ENCODE measurements at places on chromosomes 2 and 18.

- DNase-seq = no peak
Measured at GRCh38 chr2:145022666-145023333, 502.9 kb upstream of the ZEB2 start.

DNA sequence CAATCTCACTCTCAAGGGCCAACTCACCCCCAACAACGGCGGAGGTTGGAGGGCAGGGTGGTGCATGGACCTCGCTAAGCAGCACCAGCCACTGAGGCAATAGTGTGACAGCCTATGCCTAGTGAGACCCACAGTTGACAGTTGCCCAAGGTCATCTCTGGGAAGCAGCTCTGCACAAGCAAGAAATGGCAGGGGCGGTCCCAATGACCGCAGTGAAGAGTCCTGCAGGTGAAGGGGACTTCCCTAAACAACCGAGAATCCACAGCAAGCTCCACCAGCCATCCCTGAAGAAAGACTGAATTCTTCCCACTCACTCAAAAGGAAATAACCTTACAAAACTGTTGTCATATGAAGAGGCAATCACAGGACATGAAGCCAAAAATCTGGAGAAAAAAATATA is 313.4 kb upstream of the ID2 start:
- no peak for DNase-seq

DNA sequence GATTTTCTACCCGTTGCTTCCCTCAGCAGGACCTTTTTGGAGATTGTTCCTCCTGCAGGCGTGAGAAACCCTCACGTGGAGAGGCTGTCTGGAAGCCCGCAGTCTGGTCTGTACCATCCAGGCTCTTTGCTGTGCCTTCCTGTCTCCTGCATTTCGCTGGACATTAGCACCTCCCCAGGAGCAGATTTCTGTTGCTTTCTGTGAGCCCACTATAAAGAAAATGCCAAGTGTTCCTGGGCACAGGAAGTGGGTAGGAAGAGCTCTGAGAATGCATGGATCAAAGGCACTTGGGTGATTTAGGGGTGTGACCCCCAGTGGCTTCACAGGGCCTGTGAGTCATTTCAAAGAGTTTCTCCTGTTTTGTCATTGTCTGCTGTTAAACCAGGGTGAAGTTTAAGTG is 27.3 kb downstream of the SPTBN1 start:
- no peak for DNase-seq

- no peak for DNase-seq
Measured at GRCh38 chr2:23649819-23650218, 264.8 kb downstream of the KLHL29 start.

- DNase-seq = no peak
Measured at GRCh38 chr18:62479574-62479973, 43.3 kb upstream of the ZCCHC2 start.

DNA sequence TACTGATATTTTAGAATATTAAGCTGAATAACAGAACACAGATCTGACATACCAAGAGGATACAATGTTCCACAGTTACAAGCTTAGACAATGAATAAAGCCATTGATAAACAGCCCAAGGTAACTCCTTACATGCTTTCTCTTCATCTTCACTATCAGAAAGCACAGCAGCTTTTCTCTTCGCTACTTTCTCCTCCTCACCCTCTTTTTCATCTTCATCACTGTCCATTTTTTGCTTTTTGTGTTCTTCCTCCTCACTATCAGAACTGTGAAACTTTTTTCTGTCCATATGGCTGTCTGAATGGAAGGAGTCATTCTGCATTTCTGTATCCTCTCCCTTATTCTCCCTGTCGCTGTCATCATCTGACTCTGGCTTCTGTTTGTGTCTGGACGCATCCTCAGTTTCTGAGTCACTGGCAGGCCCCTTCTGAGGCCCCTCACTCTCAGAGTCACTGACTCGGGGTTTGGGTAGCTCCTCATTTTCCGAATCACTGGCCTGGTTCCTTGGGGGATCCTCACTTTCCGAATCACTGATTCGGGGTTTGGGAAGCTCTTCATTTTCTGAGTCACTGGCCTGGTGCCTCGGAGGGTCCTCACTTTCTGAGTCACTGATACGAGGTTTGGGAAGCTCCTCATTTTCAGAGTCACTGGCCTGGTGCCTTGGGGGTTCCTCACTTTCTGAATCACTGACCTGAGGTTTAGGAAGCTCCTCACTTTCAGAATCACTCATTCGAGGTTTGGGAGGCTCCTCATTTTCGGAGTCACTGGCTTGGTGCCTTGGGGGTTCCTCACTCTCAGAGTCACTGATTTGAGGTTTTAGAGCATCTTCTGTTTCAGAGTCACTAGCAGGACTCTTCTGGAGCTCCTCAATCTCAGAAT is 21.5 kb downstream of the IWS1 start:
- DNase-seq = no peak

DNA sequence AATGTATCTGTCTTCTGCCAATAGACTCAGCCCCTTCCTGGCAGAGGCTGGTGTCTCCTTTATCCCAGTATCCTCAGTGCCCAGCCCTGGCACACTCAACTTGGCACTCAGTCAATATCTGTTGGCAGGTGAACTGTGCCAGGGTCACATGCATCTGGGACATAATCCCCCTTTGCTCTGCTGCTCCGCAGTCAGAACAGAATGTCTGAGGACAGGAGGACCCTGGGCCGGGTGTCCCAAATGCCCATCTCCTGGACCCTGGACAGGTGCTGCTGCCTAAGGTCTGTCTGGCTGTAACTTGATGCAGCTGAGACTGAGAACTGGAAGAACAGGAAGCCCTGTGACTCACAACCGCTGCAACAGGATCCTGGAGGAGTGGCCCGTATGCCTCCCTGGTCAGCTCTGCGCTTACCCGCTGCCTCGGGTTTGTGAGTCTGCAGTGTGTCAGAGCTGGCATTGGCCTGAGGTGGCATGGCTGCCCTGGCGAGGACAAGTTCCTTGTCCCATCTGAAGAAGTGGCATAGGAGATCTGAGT is 11.4 kb downstream of the HK2 start:
- DNase-seq = peak; percentile 84

DNA sequence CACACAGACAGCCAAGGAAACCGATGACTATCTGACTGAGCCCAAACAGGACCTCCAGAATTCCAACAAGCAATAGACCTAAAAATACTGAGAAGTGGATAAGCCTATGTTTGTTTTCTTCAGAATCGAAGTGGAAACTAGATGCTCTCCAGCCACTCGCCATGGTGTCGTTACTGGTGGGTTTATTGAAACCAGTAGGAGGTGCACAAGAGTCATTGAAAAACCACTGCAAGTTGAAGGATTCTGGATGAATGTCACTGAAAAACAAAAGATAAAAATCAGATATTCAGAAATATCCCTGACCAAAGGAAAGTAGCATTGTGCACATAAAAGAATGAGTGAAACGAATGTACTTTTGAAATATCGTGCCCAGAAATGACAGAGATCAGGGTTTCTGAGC is 15.3 kb downstream of the TM4SF20 start:
- no peak for DNase-seq

GRCh38 chr2:141015341-141016047 is 1115.3 kb downstream of the LRP1B start:
- DNase-seq = peak; percentile 45

GRCh38 chr2:96250188-96250587 is 15.6 kb downstream of the TMEM127 start:
- DNase-seq = no peak

DNA sequence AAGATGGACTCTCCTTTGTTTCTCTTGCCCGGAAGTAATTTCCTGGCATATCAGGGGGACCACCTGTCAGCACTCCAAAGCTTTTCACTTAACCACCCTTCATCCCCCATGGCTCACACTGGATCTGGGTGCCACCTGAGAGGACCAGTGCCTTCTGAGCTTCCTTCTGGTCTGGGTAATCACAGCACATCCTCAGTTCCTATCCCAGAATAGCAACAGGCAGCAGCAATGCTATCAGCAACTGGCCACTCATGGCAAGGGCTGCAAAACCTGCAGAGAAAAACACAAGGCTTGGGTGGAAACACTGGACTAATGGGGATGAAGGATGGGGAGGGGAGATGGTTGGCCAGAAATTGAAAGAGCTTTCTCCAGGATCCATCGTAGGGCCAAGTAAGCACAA is 59.9 kb upstream of the STPG4 start:
- no peak for DNase-seq

- DNase-seq = no peak
Measured at GRCh38 chr2:64262816-64263215, 118.6 kb upstream of the PELI1 start.

DNA sequence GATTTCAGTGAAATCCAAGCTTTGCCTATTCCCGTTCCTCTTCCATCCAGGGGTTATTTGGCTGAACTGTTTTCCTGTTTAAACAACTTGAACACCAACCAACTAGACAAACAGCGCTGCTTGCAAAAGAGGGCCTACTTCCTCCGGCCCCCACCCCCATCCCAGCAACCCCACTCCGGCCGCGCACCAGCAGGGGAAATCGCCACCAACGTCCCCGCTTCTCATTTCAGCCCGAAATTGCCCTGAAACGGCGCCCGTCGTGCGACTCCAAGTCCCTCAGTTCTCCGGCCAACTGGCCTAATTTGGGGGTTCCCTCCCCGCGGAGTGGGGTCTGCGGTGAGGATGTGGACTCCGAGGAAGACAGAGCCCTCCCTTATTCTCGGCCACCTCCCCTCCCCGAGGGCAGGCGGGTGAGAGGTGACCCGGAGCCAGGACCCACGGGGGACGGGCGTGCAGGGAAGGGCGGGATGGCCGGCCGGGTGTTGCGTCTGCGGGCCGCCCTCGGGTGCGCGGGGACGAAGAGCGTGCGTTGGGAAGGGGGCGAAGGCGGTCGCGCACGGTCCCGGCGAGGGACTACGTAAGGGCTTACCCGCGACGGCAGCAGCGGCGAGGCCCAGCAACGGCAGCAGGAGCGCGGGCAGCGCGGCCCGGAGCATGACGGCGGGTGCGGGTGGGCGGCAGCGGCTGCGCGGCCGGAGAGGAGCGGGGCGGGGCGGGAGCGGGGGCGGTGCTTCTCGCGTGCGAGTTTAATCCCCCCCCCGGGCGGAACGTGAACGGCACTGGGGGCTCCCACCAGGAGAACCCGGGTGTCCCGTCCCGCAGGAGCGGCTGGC is at the start of gene CD302:
CD302 (minus strand) TSS at position 666 of the 833 bp plus-strand sequence; CDS start at position 656, 10 bp downstream.
- DNase-seq = peak; percentile 90

DNA sequence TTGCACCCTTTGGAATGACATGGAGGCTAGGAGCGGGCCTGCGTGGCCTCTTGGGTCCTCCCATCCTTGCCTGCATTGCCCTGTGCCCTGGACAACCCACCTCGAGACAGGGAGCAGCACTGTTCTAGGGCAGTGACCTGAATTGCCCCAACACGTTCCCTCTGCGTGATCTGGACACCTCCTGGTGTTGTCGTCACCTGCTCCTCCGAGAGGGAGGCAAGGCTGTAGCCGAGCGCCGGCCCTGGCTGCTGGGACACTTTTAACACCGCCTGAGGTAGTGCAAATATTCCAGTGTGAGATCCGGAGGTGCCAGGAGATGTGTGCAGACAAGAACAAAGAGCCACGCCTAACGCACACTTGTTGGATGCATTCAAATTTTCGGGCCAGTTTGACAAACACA is 131.5 kb downstream of the SMAD7 start:
- DNase-seq = peak; percentile 74

- DNase-seq = no peak
Measured at GRCh38 chr2:104887676-104888075, 33.8 kb downstream of the POU3F3 start.

DNA sequence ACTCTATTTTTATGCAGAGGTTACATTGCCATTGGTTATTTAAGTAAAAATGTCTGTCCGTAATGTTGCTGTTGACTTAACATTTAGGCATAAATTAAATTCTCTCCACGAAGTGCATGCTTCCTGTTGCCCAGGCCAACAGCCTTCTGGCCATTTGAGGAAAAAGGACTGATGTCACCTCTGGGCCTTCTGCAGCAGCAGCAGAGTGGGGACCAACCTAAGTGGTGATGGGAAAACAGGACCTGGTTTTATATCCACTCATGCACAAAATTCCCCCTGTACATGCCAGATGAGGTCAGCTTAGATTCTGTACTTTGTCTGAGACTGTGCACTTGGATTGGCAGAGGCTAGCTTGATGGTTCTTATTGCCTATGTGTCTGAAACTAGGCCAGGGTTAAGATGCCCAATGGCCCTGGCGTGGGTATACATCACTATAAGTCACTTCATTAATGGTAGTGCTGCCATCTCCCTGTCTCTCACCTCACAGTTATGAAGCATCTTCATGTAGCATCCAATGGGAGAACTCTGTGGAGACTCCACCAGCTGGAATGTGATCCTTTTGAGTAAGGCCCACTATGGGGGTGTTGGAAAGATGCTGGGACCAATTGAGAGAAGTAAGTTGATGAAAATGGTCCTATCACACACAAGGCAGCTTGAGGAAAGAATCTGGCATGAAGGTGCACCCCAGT is 4.4 kb downstream of the ARHGAP25 start:
- no peak for DNase-seq

- DNase-seq = no peak
Measured at GRCh38 chr2:4916094-4916493, 776.1 kb upstream of the SOX11 start.

- DNase-seq = no peak
Measured at GRCh38 chr2:75367401-75367800, 168.1 kb upstream of the TACR1 start.

DNA sequence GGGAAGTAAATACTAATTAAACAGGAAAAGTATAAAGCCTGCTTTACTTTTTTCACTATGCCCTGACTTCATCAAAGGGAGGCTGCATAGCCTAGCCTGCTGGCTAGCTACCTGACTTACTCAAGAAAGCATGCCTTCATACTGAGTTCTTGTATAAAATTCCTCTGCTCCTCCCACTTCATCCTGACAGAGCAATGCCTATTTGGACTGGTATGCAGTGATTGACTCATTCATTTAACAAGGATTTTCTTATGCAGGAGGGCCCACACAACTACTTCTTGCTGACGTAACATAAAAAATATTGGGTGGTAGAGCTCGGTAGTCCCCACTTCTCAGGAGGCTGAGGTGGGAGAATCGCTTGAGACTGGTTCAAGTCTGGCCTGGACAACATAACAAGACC is 70.5 kb downstream of the PRPF40A start:
- no peak for DNase-seq

- no peak for DNase-seq
Measured at GRCh38 chr2:30095402-30095801, 51.4 kb upstream of the YPEL5 start.

GRCh38 chr2:98570356-98570755 is 38.0 kb downstream of the COA5 start:
- no peak for DNase-seq

GRCh38 chr2:45964906-45965305 is 313.4 kb downstream of the PRKCE start:
- no peak for DNase-seq

GRCh38 chr2:176454893-176455815 is 185.9 kb downstream of the MTX2 start:
- DNase-seq = peak; percentile 89

DNA sequence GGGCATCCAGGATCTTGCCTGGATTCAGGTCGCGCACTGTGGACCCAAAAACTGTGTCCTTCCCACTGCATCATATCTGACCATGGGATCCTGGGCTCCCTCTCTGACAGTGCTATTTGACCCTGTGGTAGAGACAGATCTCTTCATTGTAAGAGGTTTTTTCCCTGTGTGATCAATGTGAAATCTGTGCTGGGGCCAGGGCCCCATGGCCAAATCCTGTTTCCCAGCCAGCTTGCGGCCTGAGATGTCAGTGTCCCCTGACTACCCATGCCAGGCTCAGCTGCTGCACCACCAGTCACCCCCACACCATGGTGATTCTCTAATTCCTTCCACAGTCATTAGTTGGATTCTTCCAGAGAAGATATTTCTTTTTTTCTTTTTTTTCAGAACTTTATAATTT is 3.5 kb downstream of the PRLH start:
- DNase-seq = no peak

Data from Right ventricle myocardium superior (tissue), 1 donor.